Sigmoid colon (tissue), 7 donors: ENCODE measurements at places on chromosomes 1 and 21. TPM values are rescaled to one million over a fixed set of nuclear protein-coding genes. Genes with fewer than 3 reads are reported as not detected.

- no peaks in the 10 kb centered on the region for H3K36me3 ChIP-seq
- H3K27me3 ChIP-seq = no peaks in the 10 kb centered on the region
- DNase-seq = no peak
- no peak overlapping the region for H3K4me3 ChIP-seq
- no peak overlapping the region for H3K27ac ChIP-seq
These were observed 263.8 kb downstream of the PTPRC start for GRCh38 chr1:198902655-198903054.

Gene ITPKB
- 52.4 TPM for total RNA-seq

DNA sequence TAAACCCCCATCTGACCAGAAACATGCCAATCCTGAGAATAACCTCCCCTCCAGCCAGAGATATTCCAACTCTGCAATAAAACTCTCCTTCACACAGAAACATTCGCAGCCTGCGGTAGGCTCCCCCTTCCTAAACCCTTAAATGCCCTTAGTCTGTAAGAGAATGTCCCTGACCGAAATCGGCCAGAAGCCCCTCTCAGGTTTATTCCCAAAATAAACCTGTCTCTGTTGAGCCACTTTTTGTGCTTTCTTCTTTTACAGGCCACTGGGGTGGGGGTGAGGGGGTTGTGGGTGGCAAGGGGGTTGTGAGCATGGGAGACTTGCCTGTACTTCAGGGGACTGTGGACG is 4.6 kb downstream of the PRXL2B start:
- DNase-seq = peak; percentile 47
- peaks cover 25% of the 10 kb centered on the region for H3K27me3 ChIP-seq
- no peak overlapping the region for H3K27ac ChIP-seq
- H3K36me3 ChIP-seq = no peaks in the 10 kb centered on the region
- no peak overlapping the region for H3K4me3 ChIP-seq

GRCh38 chr1:242128951-242129502 is 130.1 kb upstream of the MAP1LC3C start:
- H3K36me3 ChIP-seq = no peaks in the 10 kb centered on the region
- H3K4me1 ChIP-seq = no peaks in the 10 kb centered on the region
- H3K27me3 ChIP-seq = no peaks in the 10 kb centered on the region
- H3K4me3 ChIP-seq = no peak overlapping the region
- no peak for DNase-seq

GRCh38 chr21:39651206-39651605 is 38.5 kb downstream of the B3GALT5 start:
- no peak for DNase-seq
- H3K27ac ChIP-seq = no peak overlapping the region
- no peak overlapping the region for H3K4me3 ChIP-seq
- H3K27me3 ChIP-seq = no peaks in the 10 kb centered on the region
- H3K36me3 ChIP-seq = no peaks in the 10 kb centered on the region

DNA sequence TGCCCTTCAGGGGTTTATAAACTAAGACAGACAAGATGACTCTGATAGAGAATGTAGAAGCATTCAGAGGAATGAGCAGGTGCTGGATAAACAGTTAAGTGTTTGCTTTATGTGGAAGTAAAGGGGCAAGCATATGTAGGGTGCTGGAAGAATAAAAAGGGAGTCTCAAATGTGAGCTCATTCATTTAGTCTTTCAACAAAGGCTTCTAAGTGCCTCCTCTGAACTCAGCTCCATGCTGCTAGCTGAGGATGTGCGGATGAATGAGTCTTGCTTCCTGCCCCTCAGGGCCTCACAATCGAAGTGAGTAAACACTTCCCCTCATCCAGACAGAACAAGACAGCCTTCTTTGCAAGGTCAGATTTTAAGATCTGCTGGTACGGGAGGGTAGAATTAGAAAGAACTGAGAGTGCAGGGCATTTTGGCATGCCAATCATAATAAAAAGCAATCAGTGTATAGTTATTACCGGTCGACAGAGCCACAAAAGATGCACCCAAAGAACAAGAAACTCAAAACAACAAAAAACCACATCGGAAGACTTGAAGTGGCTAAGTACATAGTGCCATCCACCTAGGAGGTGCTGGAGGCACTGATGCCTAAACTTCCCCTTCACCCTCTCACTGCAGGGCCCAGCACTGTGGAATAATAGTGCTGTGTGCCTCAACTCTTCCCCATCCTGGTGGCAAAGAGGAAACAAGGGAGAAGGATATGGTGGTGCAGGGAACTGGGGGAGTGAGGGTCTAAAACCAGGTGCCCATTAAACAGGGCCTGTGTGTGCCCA is 69.8 kb downstream of the TNR start:
- DNase-seq = no peak
- no peaks in the 10 kb centered on the region for H3K4me1 ChIP-seq
- H3K4me3 ChIP-seq = no peak overlapping the region
- no peak overlapping the region for H3K27ac ChIP-seq

Gene IKBKE
- total RNA-seq = 1.6 TPM

Gene MYOC
- total RNA-seq = 6.5 TPM
